ENCODE measurements at places on chromosomes 12 and 14.

- peak overlapping the region; percentile 13 for H3K27ac ChIP-seq
- H3K27me3 ChIP-seq: peaks cover 10% of the 10 kb centered on the region
- no peak overlapping the region for H3K4me3 ChIP-seq
Measured at GRCh38 chr12:5154091-5154490, 110.4 kb downstream of the KCNA5 start.

DNA sequence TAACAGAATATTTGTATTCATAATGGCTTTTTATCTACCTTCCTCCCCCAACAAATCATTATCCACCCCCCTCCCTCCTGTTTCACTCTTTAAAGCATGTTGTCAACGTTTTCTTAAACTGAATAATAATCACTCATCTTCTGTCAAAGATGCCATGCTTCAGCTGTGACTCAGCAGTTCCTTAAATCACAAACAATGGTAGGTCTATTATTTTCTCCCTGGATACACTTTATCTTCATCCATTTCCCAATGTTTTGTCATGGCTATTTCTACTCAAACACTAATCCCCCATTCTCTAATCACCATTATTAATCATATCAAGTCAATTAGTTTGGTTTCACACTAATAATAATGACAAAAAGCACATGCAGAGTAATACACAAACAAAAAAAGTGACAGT lies 6.5 kb downstream of the CLEC12B start:
- H3K27ac ChIP-seq: no peak overlapping the region
- DNase-seq: no peak
- H3K27me3 ChIP-seq: no peaks in the 10 kb centered on the region
- no peaks in the 10 kb centered on the region for H3K36me3 ChIP-seq
- no peak overlapping the region for H3K4me3 ChIP-seq
- H3K4me1 ChIP-seq: no peaks in the 10 kb centered on the region

GRCh38 chr14:44446965-44447364 lies 60.1 kb downstream of the FSCB start:
- no peaks in the 10 kb centered on the region for H3K4me1 ChIP-seq
- no peaks in the 10 kb centered on the region for H3K27me3 ChIP-seq
- no peak for DNase-seq
- H3K27ac ChIP-seq: no peak overlapping the region

- no peaks in the 10 kb centered on the region for H3K4me1 ChIP-seq
- no peak overlapping the region for H3K4me3 ChIP-seq
- DNase-seq: no peak
- H3K27ac ChIP-seq: no peak overlapping the region
Measured at GRCh38 chr14:43887523-43887922, 619.6 kb downstream of the FSCB start.

- no peaks in the 10 kb centered on the region for H3K27me3 ChIP-seq
- H3K27ac ChIP-seq: no peak overlapping the region
- no peaks in the 10 kb centered on the region for H3K4me1 ChIP-seq
- no peak overlapping the region for H3K4me3 ChIP-seq
- DNase-seq: no peak
Measured at GRCh38 chr12:33813536-33813935, 208.8 kb upstream of the ALG10 start.

GRCh38 chr12:123659996-123660727 lies 10.8 kb upstream of the TCTN2 start:
- no peaks in the 10 kb centered on the region for H3K27me3 ChIP-seq
- H3K27ac ChIP-seq: no peak overlapping the region
- no peaks in the 10 kb centered on the region for H3K4me1 ChIP-seq
- DNase-seq: no peak
- H3K36me3 ChIP-seq: peaks cover 12% of the 10 kb centered on the region
- no peak overlapping the region for H3K4me3 ChIP-seq

- no peak overlapping the region for H3K27ac ChIP-seq
- H3K4me3 ChIP-seq: no peak overlapping the region
- H3K4me1 ChIP-seq: peaks cover 8% of the 10 kb centered on the region
- no peaks in the 10 kb centered on the region for H3K36me3 ChIP-seq
- no peak for DNase-seq
- H3K27me3 ChIP-seq: no peaks in the 10 kb centered on the region
Measured at GRCh38 chr12:13094367-13094766, 9.1 kb downstream of the GSG1 start.

- H3K4me3 ChIP-seq: no peak overlapping the region
- H3K27me3 ChIP-seq: peaks cover 5% of the 10 kb centered on the region
- no peak overlapping the region for H3K27ac ChIP-seq
- peaks cover 5% of the 10 kb centered on the region for H3K4me1 ChIP-seq
Measured at GRCh38 chr12:115455268-115455681, 771.3 kb upstream of the TBX3 start.

- H3K4me1 ChIP-seq: peaks cover 2% of the 10 kb centered on the region
- H3K27ac ChIP-seq: no peak overlapping the region
- DNase-seq: no peak
- H3K27me3 ChIP-seq: no peaks in the 10 kb centered on the region
- no peaks in the 10 kb centered on the region for H3K36me3 ChIP-seq
Measured at GRCh38 chr12:54977155-54977554, 7.4 kb downstream of the TESPA1 start.

DNA sequence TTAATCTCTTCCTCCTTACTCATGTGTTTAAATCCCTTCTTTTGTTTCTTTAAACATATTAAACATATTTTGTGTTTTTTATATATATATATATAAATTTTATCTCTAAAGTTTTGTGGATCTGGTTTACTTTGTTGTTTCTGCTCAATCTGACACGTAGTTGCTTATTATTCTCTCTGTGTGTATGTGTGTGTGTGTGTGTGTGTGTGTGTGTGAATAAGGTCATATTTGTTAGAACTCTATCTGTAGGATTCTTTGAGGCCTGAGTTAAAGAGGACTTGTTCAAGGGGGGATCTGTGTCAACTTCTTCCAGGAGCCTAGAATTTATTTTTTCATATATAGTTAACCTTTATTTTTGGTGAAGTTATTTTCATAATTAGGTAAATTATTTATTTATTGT lies 2.7 kb downstream of the GPR65 start:
- H3K4me3 ChIP-seq: no peak overlapping the region
- DNase-seq: no peak
- no peaks in the 10 kb centered on the region for H3K27me3 ChIP-seq
- H3K4me1 ChIP-seq: no peaks in the 10 kb centered on the region
- no peaks in the 10 kb centered on the region for H3K36me3 ChIP-seq

DNA sequence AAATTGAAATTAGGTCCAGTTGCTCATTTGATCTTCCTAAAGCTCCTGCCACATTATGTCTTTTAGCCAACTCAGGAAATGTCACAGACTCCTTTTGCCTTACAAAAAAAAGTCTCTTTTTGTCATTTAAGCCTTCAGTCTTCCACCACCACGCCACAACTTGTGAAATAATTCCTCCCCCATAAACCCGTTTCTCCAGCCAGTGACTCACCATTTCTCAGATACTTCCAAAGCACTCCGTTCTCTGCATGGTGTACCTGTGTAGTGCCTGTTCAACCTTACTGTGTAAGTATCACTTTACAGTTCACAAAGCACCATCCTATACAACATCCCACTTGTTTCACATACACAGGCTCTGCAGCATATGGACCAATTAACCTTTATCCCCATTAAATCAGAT lies 139.5 kb upstream of the AEBP2 start:
- H3K27ac ChIP-seq: no peak overlapping the region
- H3K36me3 ChIP-seq: peaks cover 5% of the 10 kb centered on the region
- H3K27me3 ChIP-seq: no peaks in the 10 kb centered on the region
- no peak overlapping the region for H3K4me3 ChIP-seq
- H3K4me1 ChIP-seq: no peaks in the 10 kb centered on the region
- DNase-seq: no peak

DNA sequence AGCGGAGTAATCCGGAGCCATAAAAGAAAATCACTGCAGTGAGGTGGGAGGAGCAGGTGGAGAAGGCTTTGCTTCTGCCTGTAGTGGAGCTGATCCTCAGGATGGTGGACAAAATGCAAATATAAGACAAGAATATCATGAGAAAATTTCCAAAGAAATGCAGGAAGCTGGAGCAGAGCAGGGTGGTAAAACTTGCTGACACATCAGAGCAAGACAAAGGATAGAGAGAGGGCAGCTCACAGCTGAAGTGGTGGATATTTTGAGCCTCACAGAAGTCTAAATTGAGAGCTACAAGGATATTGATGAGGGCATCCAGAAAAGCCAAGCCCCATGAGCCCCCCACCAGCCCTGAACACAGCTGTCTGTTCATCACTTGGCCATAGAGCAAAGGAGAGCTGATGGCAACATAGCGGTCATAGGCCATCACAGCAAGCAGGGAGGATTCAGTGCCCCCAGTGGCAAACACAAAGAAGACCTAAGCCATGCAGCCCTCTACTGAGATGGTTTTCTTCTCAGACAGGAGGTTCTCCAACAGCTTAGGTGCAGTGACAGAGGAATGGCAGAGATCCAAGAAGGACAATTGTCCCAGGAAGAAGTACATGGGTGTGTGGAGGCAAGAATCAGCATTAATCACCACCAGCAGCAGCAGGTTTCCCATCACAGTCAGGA lies 30.0 kb upstream of the ANP32D start:
- DNase-seq: no peak
- H3K4me3 ChIP-seq: no peak overlapping the region
- H3K36me3 ChIP-seq: no peaks in the 10 kb centered on the region
- no peaks in the 10 kb centered on the region for H3K27me3 ChIP-seq
- H3K4me1 ChIP-seq: peaks cover 18% of the 10 kb centered on the region
- no peak overlapping the region for H3K27ac ChIP-seq

DNA sequence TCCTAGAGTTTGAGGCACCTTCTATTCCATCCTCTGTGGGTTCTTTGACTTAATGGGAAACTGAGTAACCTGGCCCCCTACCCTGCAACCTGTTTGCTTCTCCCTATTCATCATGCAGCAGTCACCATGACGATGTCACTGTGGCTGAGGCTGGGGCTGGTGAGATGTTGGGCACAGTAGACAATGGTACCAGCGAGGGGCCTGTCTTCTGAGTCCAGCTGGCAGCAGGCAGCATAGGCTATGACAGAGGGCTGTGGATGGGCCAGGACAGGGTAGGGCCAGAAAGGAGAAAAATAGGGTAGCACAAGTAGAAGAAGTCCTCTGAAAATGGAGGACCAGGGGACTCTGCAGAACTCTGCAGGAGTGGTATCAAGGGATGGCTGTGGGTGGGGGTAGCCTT lies 2.0 kb downstream of the CIROP start:
- no peaks in the 10 kb centered on the region for H3K4me1 ChIP-seq
- H3K27ac ChIP-seq: no peak overlapping the region
- H3K36me3 ChIP-seq: peaks cover 7% of the 10 kb centered on the region
- no peaks in the 10 kb centered on the region for H3K27me3 ChIP-seq

DNA sequence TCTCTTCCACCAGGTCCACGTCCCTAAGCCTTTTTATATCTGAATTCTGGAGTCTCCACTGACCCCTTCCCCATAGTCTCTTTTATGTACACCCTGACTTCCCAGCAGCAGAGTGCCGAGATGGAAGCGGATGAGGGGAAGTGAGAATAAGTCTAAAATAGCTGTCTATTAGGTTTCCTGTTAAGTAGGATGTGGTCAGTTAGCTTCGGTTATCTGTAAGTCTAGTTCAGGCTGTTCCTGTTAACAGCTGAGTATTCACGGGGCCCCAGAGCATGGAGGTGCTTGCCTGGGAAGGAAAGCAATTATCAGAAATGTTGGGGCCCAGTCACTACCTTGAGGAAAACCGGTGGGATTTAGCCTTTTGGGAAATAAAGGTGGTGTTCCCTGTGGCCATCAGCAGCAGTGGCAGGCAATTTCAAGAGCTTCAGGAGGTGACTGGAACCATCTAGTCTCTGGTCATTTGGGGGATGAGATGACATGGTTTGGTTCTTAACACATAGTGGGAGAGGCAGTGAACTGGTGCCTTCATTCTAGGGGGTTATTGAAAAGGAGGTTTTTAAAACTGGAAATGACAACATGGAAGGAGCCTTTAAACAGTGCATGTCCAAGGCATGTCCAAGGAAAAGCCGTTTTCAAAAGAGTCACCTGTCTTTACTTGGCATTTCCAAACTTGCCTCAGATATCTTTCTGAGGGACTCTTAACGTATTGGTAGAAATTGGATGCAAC lies 21.8 kb downstream of the CHST11 start:
- no peak for DNase-seq
- no peak overlapping the region for H3K27ac ChIP-seq
- no peaks in the 10 kb centered on the region for H3K36me3 ChIP-seq
- H3K4me3 ChIP-seq: no peak overlapping the region

GRCh38 chr14:102915292-102916110 lies 7.0 kb upstream of the AMN start:
- H3K4me1 ChIP-seq: no peaks in the 10 kb centered on the region
- peaks cover 3% of the 10 kb centered on the region for H3K36me3 ChIP-seq
- no peak overlapping the region for H3K4me3 ChIP-seq
- H3K27ac ChIP-seq: no peak overlapping the region
- no peaks in the 10 kb centered on the region for H3K27me3 ChIP-seq
- DNase-seq: no peak

DNA sequence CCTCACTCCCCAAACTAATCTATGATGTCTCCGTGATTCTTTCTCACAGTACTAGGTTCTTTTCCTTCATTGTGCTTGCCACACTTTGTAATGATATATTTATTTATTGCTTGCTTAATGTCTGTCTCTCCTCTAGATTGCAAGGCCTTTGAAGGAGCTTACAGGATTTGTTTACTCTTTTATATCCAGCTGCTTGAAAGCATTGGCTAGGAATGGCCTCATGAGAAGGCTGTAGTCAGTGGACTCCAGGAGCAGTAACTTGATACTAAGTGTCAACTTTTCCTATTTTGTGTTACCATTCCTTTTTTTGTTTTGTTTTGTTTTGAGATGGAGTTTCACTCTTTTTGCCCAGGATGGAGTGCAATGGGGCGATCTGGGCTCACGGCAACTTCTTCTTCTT lies 7.3 kb upstream of the FAM234B start:
- H3K27ac ChIP-seq: no peak overlapping the region
- H3K27me3 ChIP-seq: no peaks in the 10 kb centered on the region
- no peaks in the 10 kb centered on the region for H3K4me1 ChIP-seq
- H3K36me3 ChIP-seq: no peaks in the 10 kb centered on the region
- no peak overlapping the region for H3K4me3 ChIP-seq
